ENCODE measurements at places on chromosomes 12 and 14.

- no peak for DNase-seq
Observed at GRCh38 chr12:96255077-96255476, 60.9 kb downstream of the ELK3 start.

- DNase-seq: no peak
Observed at GRCh38 chr14:75579882-75580281, 1.5 kb downstream of the FLVCR2 start.

DNA sequence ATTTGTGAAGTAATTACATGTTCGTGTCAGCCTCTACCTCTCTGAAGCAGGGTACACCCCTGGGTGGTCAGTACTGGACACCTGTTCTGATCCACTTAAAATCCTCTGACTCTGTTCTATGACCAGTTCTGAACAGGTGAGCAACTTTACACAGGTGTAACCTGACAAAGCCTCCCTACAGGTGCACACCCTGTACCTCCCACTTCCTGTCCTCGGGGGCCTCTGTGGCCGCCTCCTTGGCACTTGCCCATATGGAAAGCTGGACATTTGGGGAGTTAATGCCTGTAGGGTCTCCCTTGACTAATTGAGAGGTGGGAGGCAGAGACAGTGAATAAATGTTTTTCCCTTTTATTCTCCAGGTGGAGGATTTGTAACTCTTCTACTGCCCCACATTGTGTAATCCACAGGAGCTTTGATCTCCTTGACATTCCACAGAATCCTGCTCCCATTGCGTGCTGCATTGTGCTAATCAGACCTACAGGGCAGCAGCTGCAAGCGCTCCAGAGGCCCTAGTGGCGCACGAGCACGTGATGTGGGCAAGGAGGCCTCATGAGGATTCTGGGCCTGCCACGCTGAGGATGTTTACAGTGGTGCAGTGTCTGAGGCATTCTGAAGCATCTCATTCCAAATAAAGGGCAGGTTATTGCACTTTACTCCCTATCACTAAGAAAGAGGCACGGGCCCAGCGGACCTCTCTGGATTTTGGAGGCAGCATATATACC, 45.8 kb upstream of the BATF start:
- DNase-seq: no peak

GRCh38 chr12:19764408-19764807, 325.1 kb downstream of the AEBP2 start:
- no peak for DNase-seq

DNA sequence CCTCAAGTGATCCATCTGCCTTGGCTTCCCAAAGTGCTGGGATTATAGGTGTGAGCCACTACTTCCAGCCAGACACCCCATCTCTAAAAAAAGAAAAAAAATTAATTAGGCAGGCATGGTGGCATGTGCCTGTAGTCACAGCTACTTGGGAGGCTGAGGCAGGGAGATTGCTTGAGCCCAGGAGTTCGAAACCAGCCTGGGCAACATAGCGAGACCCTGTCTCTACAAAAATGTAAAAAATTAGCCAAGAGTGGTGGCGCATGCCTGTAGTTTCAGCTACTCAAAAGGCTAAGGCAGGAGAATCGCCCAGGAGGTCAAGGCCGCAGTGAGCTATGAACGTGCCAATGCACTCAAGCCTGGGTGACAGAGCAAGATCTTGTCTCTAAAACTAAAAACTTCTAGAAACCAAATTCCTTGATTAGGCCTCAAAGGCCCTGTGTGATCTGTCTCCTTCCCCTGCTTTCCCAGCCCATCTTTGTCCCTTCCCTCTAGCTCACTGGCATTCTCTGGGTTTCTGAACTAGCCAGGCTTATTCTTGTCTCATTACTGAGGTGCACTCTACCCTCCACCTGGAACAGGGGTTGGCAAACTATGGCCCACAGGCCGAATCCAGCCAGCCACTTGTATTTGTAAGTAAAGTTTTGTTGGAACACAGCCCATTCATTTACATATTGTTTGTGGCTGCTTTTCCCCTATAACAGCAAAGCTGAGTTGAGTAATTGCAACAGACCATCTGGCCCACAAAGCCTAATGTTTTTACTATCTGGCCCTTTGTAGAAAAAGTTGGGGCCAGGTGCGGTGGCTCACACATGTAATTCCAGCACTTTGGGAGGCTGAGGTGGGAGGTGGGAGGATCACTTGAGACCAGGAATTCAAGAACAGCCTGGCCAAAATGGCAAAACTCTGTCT, 17.2 kb upstream of the TPCN1 start:
- DNase-seq: no peak

GRCh38 chr12:70043490-70044138, 199.6 kb upstream of the CNOT2 start:
- DNase-seq: no peak

DNA sequence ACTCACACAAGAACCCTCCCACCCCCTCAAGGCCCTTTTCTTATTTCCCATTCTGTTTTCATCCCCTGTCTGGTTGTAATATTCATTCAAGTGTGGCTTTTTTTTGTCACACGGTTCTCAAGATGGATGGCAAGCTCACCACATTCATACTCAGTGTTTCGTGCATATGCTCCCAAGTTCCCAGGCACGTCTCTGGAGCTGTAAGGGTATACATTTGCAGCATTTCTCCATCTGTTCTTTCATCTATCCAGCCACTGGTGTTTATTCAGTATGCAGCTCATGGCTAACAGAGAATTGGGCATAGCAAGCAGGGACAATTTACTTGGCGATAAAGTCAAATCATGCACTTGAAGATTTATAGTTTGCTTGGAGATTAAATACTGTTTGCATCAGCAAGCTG, 212.1 kb downstream of the GRIN2B start:
- DNase-seq: no peak

- no peak for DNase-seq
Observed at GRCh38 chr12:64175254-64175945, 46.7 kb downstream of the KICS2 start.

GRCh38 chr14:101627915-101628262, 66.6 kb downstream of the DIO3 start:
- no peak for DNase-seq

GRCh38 chr12:12070674-12071656, at the start of gene BCL2L14:
Gene BCL2L14 (plus strand): TSS chr12:12070939. CDS start chr12:12079306, 8,367 bp downstream.
- no peak for DNase-seq

- no peak for DNase-seq
Observed at GRCh38 chr14:100370003-100370402, 46.9 kb downstream of the SLC25A47 start.

DNA sequence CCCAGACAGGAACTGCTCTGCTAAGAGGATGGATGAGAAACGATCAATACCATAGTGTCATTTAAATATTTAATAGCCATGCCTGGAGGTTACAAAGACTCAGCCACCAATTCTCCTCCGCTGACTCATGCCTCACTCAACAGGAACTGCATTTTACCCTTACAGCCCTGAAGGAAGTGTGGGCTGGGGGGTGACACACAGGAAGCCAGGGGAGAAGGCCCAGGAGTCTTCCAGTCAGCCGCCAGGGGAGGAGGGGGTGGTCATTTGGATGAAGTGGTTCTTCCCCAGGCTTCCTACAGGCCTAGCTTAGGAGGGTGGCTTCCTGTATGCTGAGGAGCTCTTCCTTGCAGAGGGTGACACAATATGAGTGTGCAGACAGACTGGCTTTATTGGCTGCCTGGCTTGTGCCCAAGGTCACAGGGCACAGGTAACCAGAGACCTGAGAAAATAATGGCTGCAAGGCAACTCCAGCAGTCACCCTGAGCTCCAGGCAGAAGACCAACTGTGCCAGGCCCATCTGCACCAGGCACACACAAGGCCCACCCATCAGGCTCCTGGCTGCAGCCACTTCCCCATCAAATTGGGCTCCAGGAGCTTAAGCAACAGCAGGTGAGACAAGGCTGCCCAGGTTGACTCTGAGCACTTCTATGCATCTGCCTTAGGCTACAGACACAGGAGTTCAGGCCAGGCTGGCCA, 30.6 kb upstream of the RPLP0 start:
- no peak for DNase-seq

DNA sequence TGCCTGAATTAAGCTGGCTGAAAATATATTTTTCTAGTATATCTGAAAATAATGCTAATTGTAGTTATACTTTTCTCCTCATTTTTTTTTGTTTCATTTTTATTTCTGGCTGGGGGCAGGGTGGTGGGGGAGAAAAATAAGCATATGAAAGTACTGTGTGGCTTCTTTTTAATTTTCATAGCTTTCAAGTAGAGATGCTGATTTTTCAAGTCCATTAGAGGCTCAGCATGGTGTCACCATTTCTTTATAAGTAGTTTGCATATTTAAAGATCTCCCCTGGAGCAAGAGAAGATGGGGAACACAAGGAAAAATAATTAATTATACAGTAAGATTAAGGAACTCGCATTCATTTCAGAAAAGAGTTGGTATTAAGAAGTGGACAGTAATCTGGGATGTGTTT, 27.1 kb downstream of the TTC8 start:
- DNase-seq: no peak

DNA sequence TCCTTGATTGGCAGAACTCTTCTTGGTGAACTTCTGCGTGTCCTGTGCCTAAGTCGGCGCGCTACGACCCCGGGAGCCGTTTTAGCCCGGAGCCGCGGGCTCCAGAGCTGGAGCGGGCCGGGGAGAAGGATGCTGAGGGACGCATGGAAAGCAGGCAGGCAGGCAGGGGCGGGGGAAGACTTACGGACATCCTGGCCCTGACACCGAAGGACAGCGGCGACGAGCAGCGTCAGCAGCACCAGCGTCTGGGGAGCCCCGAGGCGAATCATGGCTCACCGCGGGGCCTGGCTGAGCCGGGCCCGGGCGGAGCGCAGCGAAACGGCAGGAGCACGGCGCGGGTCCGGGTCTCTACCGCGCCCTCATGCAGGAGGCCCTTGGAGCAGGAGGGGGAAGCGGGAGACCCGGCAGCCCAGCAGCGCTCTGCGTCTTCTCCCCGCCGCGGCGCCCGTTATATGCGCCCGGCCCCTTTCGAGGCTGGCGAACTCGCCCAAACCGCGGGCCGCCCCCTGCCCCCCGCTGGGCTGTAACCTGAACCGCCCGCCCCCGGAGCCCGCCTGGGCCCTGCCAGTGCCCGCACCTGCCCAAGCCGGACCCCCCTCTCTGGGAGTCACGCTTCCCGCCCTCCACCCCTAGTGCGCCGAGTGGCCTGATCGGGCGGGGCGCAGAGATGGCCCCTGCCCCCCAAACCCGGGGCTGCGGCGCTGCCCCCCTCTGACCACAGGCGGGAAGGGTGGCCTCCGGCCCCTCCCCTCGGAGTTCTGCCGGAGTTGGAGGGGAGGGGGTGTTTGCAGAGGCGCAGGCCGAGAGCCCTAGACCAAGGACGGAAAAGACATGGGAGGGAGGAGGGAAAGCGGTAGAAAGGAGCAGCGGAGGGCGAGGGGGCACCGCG, at the start of gene COL2A1:
TSS of gene COL2A1 (minus strand) at position 424 of the 889 bp plus-strand sequence. CDS start at position 269, 155 bp downstream.
- no peak for DNase-seq

- no peak for DNase-seq
Observed at GRCh38 chr14:59428581-59429012, 36.6 kb downstream of the GPR135 start.

GRCh38 chr12:50642761-50643160, 121.1 kb upstream of the ATF1 start:
- no peak for DNase-seq

DNA sequence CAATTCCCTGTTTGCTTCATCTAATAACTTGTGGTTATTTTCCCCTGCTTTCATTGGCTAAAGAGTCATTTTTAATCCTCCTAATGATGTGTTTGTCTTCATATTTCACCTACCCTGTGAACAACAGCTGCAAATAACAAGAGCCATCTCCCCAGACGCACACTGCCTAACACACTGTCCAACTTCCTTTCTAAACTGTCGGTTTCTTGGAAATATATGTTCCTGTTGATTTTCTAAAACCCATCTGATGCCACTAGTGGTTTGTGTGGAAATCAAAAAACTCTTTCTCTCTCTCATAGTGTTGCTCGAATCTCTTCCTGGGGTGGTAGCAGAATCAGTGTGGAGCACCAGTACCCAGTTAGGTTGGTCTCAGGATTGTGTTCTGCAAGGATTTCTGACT, 226.9 kb downstream of the EPS8 start:
- no peak for DNase-seq

DNA sequence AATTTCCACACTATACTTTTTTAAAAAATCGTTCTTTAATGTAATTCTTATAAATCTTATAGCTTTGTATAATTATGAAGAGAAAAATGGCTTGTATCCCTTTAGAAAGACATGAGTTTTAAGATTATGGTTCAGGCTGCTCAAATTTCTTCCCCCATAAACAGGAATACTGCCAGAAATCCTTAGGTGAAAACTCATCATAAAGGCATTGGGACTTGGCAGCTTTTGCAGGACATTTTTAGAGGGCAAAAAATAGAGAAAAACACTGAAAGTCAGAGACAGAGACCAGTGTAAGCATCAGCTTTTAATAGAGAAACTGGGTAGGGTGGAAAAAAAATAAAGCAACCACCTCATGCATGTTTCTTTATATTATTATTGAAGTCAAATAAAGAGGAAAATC, 29.1 kb downstream of the LRRK2 start:
- DNase-seq: no peak

- DNase-seq: no peak
Observed at GRCh38 chr14:67457782-67458181, 30.7 kb downstream of the TMEM229B start.

GRCh38 chr12:112711507-112711906, 80.0 kb upstream of the RPH3A start:
- no peak for DNase-seq

DNA sequence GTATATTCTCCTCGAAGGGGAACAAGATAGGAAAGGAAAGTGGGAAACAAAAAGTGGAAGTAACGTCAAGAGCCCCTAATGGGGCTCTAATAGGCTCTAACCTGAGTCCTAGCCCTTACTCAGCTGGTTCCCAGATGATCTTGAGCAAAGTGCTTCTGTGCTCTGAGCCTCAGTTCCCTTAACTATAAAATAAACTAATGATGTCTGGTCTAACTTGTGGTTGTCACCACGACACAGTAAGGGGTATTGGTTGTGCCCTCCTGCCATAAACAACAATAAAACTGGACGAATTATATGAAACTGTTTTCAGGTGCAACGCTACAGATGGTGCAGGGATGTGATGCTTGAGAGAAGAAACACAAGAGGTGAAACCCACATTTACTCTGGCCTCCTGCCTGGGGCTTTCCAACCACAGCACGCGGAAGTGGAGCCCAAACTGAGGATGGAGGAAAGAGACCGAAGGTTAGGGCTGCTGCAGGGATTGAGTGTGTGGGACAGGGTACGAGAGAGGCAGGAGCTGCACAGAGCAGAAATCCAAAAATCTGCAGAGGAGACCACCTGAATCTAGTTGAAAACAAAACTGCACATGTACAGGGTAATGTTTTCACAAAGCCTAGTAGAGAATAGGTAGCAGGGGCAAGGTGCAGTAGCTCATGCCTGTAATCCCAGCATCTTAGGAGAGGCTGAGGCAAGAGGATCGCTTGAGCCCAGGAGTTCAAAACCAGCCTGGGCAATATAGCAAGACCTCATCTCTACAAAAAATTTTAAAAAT, 45.6 kb upstream of the BCL2L14 start:
- no peak for DNase-seq

- no peak for DNase-seq
Observed at GRCh38 chr12:67042697-67043131, 226.4 kb upstream of the CAND1 start.

Measured in D721Med (cell line).